ENCODE measurements at places on chromosomes 5 and 9. TPM values are rescaled to one million over a fixed set of nuclear protein-coding genes. Genes with fewer than 3 reads are reported as not detected.
A peak's percentile ranks its signal among the peaks of the same experiment; 100 is the strongest.

- no peaks in the 10 kb centered on the region for H3K4me1 ChIP-seq
- no peaks in the 10 kb centered on the region for H3K27me3 ChIP-seq
- no peaks in the 10 kb centered on the region for H3K36me3 ChIP-seq
- no peak overlapping the region for H3K27ac ChIP-seq
- no peak overlapping the region for H3K4me3 ChIP-seq
Observed at GRCh38 chr5:11918463-11919045, 14.3 kb upstream of the CTNND2 start.

GRCh38 chr5:176700239-176700847, 53.1 kb downstream of the TSPAN17 start:
- no peak for DNase-seq
- H3K4me1 ChIP-seq: no peaks in the 10 kb centered on the region
- H3K36me3 ChIP-seq: no peaks in the 10 kb centered on the region
- H3K27ac ChIP-seq: no peak overlapping the region
- H3K4me3 ChIP-seq: no peak overlapping the region
- H3K27me3 ChIP-seq: peaks cover 33% of the 10 kb centered on the region

The ITK gene
- total RNA-seq: 319 TPM

DNA sequence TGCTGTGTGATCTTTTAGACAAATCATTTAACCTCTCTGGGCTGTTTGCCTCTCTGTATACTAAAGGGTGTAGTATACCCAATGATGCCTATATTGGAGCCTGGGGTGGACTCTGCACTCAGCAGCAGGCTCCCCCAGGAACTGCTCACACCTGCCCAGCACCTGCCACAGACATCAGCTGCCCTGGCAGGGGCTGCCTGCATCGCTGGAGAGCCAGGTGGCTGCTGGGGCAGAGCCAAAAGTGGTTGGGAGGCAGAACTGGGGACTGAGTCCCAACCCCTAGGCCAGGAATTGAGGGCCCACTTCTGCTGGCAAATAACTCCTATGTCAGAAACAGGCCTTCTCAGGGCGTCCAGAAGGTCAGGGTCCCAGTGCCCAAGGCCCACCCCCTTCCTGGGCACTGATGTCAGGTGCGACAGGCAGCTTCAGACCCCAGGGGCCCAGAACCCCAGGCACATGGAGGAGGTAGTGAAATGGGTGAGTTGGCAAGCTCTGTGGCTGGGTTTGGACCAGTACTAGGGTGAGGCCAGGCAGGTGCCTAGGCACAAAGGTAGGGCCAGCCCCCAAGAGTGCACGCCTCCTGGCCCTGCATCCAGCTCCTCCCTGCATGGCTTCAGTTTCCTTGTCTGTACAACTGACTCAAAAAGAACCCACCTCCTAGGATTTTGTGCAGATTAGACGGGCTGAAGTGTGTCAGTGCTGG, 5.8 kb downstream of the UNC5A start:
- no peaks in the 10 kb centered on the region for H3K36me3 ChIP-seq
- peak overlapping the region; percentile 39 for H3K4me3 ChIP-seq
- H3K27me3 ChIP-seq: peaks cover 67% of the 10 kb centered on the region
- H3K27ac ChIP-seq: no peak overlapping the region
- no peak for DNase-seq

- H3K27me3 ChIP-seq: peaks cover 18% of the 10 kb centered on the region
- H3K4me3 ChIP-seq: no peak overlapping the region
Observed at GRCh38 chr9:130429831-130430230, 14.9 kb upstream of the ASS1 start.

- no peaks in the 10 kb centered on the region for H3K4me1 ChIP-seq
- no peak for DNase-seq
- H3K27ac ChIP-seq: no peak overlapping the region
Observed at GRCh38 chr9:128409978-128410377, 10.7 kb upstream of the CERCAM start.

The CARD6 gene
- total RNA-seq: 1.5 TPM

GRCh38 chr5:132979367-132979940, 16.0 kb upstream of the AFF4 start:
- H3K36me3 ChIP-seq: no peaks in the 10 kb centered on the region
- H3K4me3 ChIP-seq: no peak overlapping the region
- H3K4me1 ChIP-seq: no peaks in the 10 kb centered on the region
- no peaks in the 10 kb centered on the region for H3K27me3 ChIP-seq

DNA sequence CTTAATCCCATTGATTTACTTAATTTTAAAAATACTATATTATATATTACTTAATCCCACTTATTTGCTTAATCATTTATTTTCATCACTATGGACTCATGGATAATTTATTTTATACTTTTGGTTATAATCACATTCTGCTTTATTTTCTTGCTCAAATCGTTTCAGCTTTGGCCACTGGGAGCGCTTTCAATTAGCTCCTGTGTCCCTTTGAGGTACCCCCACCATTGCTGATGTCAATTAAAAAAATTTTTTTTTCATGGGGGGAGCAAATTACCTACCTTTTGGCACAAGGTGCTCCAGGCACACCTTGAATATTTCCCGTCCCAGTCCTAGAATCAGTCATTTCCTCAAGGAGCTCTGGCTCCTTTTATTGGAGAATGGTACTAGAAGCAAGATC, 1.4 kb upstream of the TRIO start:
- peaks cover 10% of the 10 kb centered on the region for H3K4me1 ChIP-seq
- no peak overlapping the region for H3K27ac ChIP-seq
- H3K36me3 ChIP-seq: no peaks in the 10 kb centered on the region

The NFIB gene
- not detected for total RNA-seq

- H3K27me3 ChIP-seq: peaks cover 27% of the 10 kb centered on the region
- no peak overlapping the region for H3K27ac ChIP-seq
- no peak for DNase-seq
- no peak overlapping the region for H3K4me3 ChIP-seq
- no peaks in the 10 kb centered on the region for H3K36me3 ChIP-seq
Observed at GRCh38 chr9:126703866-126704156, 90.1 kb downstream of the LMX1B start.

DNA sequence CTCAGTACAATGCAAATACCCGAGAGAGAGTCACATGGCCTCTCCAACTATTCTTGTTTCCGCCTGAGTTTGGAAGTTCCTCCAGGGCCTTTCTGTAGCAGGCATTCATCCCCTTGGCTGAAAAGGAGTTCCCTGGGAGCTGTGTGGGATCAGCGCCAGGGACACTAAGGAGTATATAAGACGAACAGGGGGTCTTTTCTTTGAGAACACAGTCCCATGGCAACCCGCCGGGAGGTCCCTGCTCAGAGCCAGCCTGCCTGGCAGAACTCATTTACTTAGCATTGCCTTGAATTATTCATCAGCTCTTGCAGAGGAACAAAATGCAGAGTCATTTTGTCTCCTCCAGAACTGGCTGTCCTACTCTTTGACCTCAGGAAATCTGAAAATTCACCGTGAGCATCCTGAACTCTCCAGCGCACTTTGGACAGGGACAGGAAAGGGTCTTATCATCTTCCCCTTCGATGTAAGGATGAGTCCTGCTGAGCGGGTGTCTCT, 120.4 kb upstream of the OSMR start:
- no peak for DNase-seq
- H3K27me3 ChIP-seq: no peaks in the 10 kb centered on the region
- no peak overlapping the region for H3K27ac ChIP-seq
- H3K36me3 ChIP-seq: no peaks in the 10 kb centered on the region

The TLR4 gene
- total RNA-seq: not detected

The PRUNE2 gene
- total RNA-seq: 0.27 TPM

GRCh38 chr5:149711338-149711737, 18.8 kb upstream of the PPARGC1B start:
- H3K4me1 ChIP-seq: no peaks in the 10 kb centered on the region
- peaks cover 33% of the 10 kb centered on the region for H3K27me3 ChIP-seq
- H3K27ac ChIP-seq: no peak overlapping the region
- DNase-seq: no peak
- no peaks in the 10 kb centered on the region for H3K36me3 ChIP-seq
- no peak overlapping the region for H3K4me3 ChIP-seq

The CETN3 gene
- total RNA-seq: 44.4 TPM

DNA sequence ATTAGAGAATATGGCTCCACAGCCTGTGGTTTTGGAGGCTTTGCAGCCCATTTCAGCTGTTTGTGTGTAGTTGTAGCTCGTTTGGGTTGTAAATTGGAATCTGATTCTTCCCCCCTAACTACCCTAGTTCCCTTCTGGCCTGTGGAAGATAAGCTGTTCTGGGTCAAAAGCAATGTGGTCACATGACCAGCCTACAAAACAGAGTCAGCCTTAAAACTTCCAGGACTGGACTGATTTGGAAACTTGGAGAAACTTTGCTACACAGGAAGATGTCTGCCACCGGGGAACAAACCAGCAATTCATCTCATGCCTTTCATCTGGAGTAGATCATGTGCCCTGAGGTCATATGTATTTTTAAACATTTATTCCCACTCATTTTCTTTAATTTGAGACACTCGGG, 83.8 kb downstream of the DAPK1 start:
- H3K36me3 ChIP-seq: no peaks in the 10 kb centered on the region
- H3K4me1 ChIP-seq: no peaks in the 10 kb centered on the region
- peaks cover 1% of the 10 kb centered on the region for H3K27me3 ChIP-seq
- no peak overlapping the region for H3K27ac ChIP-seq

GRCh38 chr9:105154723-105155191, 89.7 kb upstream of the SLC44A1 start:
- H3K27me3 ChIP-seq: no peaks in the 10 kb centered on the region
- no peaks in the 10 kb centered on the region for H3K36me3 ChIP-seq
- DNase-seq: no peak
- H3K4me3 ChIP-seq: no peak overlapping the region
- no peak overlapping the region for H3K27ac ChIP-seq
- H3K4me1 ChIP-seq: no peaks in the 10 kb centered on the region

DNA sequence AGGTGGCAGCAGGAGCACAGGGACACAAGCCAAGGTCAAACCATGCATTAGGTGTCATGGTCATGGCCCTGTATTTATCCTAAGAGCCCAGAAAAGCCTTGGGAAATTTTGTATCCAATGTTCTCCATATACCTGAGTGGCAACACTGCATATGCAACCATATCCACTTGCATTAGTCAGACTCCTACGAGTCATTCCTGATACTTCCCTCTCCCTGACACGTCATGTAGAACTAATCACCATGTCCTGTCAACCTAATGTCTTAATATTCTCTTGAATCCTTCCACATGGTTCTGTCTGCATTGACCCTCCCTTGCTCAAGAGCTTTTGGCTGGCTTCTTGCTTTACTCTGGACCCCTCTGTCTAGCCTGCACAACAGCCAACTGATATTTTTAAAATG, 9.4 kb downstream of the SCGB3A2 start:
- H3K4me3 ChIP-seq: no peak overlapping the region
- H3K4me1 ChIP-seq: no peaks in the 10 kb centered on the region
- H3K36me3 ChIP-seq: no peaks in the 10 kb centered on the region
- no peak for DNase-seq
- no peak overlapping the region for H3K27ac ChIP-seq

DNA sequence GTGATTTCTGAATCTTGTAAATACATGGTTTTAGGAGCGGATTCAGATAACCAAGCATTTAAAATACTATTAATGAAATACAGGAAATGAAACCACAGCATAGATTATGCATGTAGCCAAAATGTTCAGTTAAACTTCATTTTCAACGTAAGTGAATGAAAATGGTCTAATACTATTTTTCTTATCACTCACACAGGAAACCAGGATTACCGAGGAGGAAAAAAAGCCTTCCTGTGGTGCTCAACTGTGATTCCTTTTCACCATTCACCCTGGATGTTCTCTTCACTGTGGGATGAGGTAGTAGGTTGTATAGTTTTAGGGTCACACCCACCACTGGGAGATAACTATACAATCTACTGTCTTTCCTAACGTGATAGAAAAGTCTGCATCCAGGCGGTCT, 83.4 kb upstream of the ZNF169 start:
- H3K27me3 ChIP-seq: no peaks in the 10 kb centered on the region
- H3K36me3 ChIP-seq: peaks cover 64% of the 10 kb centered on the region
- DNase-seq: no peak
- no peak overlapping the region for H3K4me3 ChIP-seq
- no peak overlapping the region for H3K27ac ChIP-seq

- DNase-seq: no peak
- H3K36me3 ChIP-seq: no peaks in the 10 kb centered on the region
Observed at GRCh38 chr9:68455451-68455850, 85.2 kb downstream of the TMEM252 start.

DNA sequence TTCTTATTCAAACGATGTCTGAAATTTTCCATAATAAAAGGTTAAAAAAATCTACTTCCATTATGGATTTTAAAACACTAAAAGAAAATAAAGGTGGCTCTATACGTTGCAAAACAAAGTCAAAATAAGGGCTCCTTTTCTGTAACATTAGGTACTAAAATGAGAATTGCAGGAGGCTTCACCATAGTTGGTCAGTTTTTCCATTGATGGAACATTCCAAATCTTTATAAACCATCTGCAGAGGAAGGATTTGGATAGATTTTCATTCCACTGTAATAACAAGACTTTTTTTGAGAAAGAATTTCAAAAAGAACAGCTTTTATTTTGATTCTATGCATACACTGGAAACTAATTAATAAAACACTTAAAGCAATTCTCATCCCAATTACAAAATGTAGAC, 145.6 kb downstream of the LURAP1L start:
- no peaks in the 10 kb centered on the region for H3K27me3 ChIP-seq
- DNase-seq: no peak
- no peak overlapping the region for H3K4me3 ChIP-seq
- no peak overlapping the region for H3K27ac ChIP-seq
- no peaks in the 10 kb centered on the region for H3K4me1 ChIP-seq
- H3K36me3 ChIP-seq: no peaks in the 10 kb centered on the region

- DNase-seq: no peak
- H3K4me3 ChIP-seq: no peak overlapping the region
- H3K4me1 ChIP-seq: peaks cover 4% of the 10 kb centered on the region
Observed at GRCh38 chr5:53923961-53924360, 363.5 kb downstream of the NDUFS4 start.

DNA sequence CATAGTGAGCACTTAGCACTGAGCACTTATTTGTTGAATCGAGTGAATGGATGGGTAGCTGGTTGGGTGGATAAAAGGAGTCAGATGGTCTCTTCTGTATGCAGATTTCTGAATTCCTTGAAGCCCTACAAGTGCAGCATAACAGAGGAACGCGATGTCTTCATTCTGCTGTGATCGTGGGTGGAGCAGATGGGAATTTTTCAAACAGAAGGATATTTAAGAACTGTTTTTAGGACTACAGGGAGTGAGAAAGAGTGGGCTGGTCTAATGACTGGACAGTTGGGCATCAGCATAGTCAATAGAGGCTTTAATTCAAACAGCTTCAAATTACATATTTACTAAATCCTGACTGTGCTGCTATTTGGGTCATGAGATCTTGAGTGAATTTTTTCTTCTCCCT, 253.2 kb downstream of the CEMIP2 start:
- no peak for DNase-seq
- H3K36me3 ChIP-seq: no peaks in the 10 kb centered on the region
- H3K27ac ChIP-seq: no peak overlapping the region

All from activated T-helper 2 cell treated with anti-CD3 and anti-CD28 coated beads, Interferon-gamma antibody, Interleukin-2, Interleukin-4, amounts not matched to agents 10 μg/mL and 5 μg/mL and 100 μg/mL, durations not matched to agents 14 hours and 24 hours and 36 hours (primary cell).